D341Med (cell line): ENCODE measurements at places on chromosomes 12 and 14.

DNA sequence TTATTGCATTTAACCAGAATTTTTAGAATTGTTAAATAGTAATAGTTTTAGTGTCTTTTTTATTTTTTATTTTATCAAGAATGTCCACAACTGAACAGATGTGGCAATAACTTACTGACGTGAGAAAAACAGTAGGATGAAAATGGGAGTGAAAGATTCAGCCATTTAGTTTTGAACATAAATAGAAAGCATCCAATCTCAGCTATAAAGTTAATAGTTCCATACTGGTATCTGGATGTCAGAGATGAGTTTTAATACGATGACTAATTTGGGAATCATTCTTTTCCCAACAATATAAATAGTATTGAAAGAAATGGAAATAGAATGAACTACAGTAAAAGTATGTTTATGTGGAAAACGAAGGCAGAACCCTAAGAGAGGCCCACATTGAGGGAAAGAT lies 159.4 kb downstream of the EPS8 start:
- no peak for DNase-seq

DNA sequence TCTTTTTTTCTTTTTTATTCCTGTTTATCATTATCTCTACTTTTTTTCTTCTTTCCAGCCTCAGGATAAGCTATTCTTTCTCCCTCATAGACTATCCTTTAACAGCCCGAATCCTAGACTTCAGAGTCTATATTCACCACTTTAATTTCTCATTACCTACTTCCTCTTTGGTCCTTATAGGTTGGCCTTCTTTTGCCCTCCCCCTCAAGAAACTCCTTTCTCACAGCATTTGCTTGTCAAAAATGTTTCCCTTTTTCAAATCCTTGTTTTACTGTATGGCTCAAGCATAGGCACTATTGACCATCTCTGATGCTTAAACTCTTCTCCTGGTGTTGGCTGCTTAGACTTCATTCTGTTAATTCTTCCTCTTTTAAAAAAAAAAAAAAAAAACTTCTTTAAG lies 52.5 kb downstream of the KIAA0586 start:
- no peak for DNase-seq

DNA sequence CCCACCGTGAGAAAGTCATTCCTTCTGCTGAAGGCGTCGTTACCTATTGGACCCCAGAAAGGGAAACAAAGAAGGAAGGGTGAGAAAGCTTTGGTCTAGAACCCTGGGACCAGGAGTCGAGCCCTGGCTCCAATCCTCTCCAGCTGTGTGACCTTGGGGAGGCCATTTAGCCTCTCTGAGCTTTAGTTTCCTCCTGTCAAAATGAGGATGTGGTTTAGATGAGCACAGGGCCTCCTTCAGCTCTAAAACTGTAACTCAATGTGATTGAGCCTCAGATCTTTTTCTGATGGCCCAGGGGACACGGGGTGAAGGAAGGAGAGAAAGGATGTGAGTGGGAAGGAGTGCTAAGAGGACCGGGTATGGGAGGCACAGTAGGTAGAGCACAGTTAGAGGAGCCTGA lies 7.7 kb downstream of the JDP2 start:
- no peak for DNase-seq

- no peak for DNase-seq
Observed at GRCh38 chr12:43277651-43278540, 274.1 kb downstream of the ADAMTS20 start.

GRCh38 chr12:101942250-101942605 lies 64.8 kb downstream of the DRAM1 start:
- no peak for DNase-seq

DNA sequence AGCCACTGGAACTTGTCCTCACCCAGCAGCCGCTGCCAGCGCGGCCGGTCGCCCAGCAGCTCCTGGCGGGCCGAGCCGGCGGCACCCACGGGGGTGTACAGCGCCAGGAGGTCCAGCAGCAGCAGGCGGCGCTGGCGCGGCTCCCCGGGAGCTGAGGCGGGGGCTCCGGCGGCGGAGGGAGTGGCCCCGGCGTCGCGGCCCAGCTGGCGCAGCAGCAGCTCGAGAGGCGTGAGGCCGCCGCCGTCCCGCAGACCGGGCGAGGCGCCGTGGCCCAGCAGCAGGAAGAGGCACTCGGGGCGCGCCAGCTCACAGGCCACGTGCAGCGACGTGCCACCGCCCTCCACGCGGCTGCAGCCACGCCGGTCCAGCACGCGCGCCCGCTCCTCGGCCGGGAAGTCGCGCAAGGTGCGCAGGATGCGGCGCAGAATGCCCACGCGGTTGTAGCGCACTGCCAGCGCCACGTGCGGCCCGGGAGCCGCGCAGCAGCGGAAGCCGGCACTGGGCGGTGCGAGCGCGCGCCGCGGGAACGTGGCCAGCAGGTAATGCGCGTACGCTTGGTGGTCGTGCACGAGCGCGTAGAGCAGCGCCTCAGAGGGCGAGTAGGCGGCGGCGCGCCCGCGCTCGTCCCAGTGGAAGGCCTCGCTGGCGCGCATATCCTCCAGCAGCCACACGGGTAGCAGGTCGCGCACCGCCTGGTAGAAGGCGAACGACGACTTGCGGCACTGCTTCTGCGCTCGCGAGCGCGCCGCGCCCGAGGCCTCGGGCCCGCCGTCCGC lies 2.3 kb downstream of the ANKRD9 start:
- DNase-seq = no peak

GRCh38 chr14:50792634-50793068 lies 38.3 kb downstream of the NIN start:
- no peak for DNase-seq

DNA sequence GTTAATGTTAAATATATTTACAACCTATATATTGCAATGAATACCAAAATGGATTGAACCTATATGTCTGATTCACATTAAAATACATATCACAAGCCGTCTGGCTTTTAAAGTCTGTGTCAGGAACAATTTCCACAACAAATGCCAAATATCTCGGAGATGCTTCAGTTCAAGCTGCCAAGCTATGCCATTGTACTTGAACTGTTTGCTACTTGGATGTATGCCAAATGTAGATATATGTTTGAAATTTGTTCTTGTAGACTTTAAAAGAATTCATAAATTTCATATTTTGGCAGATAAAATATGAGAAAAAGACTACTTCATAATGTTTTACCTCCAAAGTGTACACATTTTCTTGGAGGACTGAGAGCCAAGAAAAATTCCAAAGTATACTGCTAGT lies 37.0 kb downstream of the WASHC3 start:
- no peak for DNase-seq

GRCh38 chr14:74424606-74425005 lies 1.4 kb downstream of the SYNDIG1L start:
- DNase-seq = no peak

- DNase-seq = no peak
Observed at GRCh38 chr14:48849741-48850322, 736.3 kb downstream of the RPS29 start.

GRCh38 chr14:76486251-76486743 lies 110.4 kb downstream of the ESRRB start:
- peak; percentile 85 for DNase-seq

GRCh38 chr14:59037086-59037485 lies 151.4 kb upstream of the DAAM1 start:
- DNase-seq = no peak

DNA sequence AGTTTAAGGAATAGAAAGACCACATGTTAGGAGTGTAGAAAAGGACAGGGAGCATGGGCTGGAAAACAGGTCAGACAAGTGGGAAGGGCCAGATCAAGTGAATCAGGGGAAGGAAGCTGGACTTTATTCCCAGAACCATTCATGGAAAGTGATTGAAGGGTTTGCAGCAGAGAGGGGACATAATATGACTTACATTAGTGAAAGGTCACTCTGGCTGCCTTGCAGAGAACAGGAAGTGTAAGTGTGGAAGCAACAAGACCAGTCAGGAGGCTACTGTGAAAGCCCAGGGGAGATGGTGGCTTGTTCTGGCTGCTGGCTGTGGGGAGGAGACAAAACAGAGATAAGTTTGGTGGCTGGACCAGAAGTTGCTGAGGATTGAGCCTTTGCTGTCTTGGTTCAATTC lies 69.1 kb downstream of the VCPKMT start:
- DNase-seq = no peak

- no peak for DNase-seq
Observed at GRCh38 chr12:12784116-12784515, 1.3 kb upstream of the APOLD1 start.

- DNase-seq = no peak
Observed at GRCh38 chr12:32360956-32361355, 38.4 kb upstream of the FGD4 start.

DNA sequence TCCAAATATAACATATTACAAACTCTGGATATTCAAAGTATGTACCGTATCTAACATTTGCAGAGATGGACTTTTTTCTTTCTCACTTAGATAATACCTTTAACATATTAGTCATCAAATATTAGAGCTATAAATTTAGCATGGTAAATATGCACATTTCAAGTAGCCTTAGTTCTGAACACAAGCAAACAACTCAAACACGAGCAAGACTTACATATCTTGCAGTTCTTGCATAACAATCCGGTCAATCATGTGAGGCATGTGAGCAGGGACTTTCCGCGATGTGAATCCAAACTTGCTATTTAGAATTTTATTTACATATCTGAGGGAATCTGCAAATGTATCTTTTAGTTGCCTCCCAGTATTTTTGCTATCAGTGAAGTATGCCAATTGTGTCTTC lies 22.1 kb upstream of the SYCP3 start:
- DNase-seq = no peak

GRCh38 chr12:10562306-10562933 lies 51.0 kb downstream of the MAGOHB start:
- DNase-seq = peak; percentile 25
